Stimulated activated CD8-positive, alpha-beta memory T cell treated with anti-CD3 and anti-CD28 coated beads, Interleukin-7, amount 100 ng/mL, for 24 hours (primary cell): ENCODE measurements at places on chromosomes 12 and 14.

DNA sequence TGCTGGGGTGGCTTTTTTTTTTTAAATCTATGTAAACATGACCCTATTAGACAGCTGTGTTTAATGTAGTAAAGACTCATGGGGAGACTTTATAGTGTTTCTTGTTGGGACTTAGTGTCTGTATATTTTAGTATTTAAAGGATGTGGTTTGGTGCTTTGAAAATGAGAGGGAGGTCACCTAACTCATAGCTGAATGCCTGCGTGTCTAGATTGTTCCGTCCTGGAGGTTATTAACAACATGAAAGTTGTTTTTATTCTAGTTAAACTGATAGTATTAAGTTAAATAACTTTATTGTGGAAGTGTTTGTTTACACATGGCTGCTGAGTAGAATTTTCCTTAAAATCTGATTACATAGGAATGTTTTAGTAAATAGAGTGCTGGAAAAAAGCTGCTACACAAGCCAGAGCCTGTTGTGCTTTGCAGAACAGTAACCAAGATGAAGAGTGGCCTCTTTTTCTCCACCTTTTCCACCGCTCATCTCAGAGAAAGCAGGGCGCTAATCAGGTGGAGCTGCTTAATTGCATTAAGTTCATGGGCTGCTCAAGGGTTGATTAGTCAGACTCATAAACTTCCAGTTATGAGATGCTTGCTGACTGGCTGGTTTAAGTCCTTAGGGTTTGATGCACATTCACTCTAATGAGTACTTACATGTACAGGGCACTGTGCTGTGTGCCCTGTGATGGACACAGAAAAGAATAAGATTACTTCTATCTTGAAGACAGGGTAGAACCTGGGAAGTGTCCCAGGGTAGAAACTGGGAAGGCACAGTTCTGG lies 62.7 kb downstream of the FBXO34 start:
- DNase-seq, result no peak

GRCh38 chr12:57008178-57008577 lies 1.8 kb upstream of the ZBTB39 start:
- no peak for DNase-seq

DNA sequence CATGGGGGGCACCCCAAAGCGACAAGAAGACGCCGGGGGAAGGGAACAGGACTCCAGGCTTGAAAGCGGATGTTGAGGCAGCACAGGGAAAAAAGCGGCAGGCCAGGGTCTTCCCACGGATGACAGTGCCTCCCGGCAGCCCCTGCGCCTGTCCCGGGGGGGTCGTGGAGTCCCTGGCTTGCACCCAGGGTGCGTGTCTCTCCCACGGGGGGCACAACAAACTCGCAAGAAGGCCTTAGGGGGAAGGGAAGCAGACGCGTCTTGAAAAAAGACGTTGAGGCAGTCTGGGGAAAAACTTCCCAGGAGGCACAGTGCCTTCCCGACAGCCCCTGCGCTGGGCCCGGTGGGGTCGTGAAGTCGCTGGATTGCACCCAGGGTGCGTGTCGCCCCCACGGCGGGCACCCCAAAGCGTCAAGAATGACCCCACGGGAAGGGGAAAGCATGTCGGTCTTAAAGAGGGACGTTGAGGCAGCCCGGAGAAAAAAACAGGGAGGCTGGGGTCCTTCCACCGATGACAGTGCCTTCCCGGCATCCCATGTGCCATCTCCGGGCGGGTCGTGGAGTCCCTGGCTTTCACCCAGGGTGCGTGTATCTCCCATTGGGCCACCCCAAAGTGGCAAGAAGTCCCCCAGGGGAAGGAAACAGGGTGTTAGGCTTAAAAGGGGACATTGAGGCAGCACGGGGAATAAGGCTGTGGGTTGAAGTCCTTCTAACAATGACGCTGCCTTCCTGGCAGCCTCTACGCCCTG lies 159.9 kb upstream of the ALG10B start:
- no peak for DNase-seq

DNA sequence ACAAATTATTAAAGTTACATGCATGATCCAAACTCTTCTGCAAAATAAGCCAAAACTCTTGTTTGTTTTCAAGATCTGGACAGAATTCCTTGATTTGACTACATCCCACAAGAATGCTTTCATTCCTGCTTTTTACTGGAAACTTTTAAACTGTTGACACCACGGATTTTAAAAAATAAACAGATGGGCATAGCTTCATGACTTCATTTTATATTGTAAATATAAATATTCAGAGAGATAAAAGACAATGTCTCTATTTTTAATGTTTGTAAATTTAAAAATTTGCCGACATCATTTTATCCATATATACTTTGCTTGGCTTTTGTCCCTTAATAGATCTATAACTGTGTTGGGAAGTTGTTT lies 134.3 kb upstream of the DCN start:
- no peak for DNase-seq

- no peak for DNase-seq
Observed at GRCh38 chr12:62192180-62192902, 67.9 kb upstream of the USP15 start.

- no peak for DNase-seq
Observed at GRCh38 chr12:2154050-2154449, 101.3 kb downstream of the CACNA1C start.

GRCh38 chr12:77728018-77728417 lies 102.7 kb upstream of the NAV3 start:
- DNase-seq, result no peak
